ENCODE measurements at places on chromosomes 3 and 15.

DNA sequence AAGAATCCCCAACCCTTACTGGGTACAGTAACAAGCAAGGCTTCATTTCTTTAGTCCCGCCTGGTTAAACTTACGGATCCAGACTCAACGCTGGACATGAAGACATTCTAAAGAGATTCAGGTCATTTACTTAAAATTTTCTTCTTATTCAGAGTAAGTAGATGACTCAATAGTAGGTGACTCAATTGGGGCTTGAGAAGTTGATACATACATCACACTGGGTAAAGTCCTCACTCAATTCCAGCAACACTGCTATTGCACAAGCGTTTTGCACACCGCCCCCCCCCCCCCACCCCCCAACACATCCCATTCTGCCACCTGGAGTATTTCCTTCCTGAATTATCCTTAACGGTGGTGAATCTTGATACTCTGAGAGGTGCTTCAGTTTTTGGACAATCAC, 610.0 kb downstream of the FOXP1 start:
- DNase-seq, result no peak

DNA sequence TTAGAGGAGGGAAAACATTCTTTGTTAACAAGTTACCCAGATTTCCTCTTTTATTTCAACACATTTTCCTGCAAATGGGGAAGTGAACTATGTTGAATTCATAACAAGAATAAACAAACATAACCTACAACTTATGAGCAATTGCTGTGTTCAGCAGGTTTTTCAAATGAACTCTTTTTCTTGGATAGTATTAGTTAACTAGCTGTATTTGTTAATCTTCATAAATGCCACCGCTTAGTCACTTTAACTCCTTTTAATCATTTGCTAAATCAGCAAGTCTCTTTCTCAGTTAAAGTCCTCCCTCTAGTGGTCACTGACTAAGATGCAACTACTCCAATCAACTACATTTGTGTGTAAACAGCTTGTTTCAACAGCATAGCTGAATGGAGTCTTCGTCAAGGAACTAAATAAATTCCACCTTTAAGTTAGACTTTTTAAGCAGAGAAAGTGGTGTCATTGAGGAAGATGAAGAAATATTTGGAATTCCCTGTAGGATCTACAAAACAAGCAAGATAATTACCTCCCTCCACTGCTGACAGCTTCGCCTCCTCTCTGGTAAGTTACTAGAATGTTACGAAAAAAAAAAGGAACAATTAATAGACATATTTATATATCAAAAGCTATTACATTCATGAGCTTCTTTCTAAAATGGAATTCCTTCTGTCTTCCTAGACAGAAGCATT, 1122.0 kb downstream of the ROBO1 start:
- no peak for DNase-seq

- no peak for DNase-seq
These were observed 151.7 kb downstream of the ZPLD1 start for GRCh38 chr3:102586485-102586884.

DNA sequence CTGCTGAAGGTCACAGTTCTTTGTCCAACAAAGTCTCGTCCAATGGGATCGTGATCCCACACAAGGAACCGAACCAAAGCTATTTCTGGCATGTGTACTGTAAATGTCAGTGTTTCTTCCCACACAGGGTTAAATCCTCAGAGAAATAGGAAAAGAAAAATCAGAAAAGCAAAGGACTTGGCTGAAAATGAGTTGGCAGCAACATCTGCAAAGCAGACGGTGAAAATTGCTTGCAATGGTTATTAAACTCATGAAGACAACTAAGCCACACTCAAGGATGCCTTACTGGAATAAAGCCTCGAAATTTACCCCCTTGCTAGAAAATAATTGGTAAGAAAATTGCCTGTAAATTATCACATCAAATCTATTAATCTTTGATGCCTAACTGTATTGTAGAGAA, 195.2 kb upstream of the STRIT1 start:
- no peak for DNase-seq

GRCh38 chr3:194049394-194049793, 86.6 kb upstream of the HES1 start:
- no peak for DNase-seq

All from stimulated activated CD4-positive, alpha-beta T cell treated with anti-CD3 and anti-CD28 coated beads, Interleukin-1b, Interleukin-23, amount 100 ng/mL, for 1 hour (primary cell).